Brain pericyte (primary cell): ENCODE measurements at places on chromosomes 6 and 20.

DNA sequence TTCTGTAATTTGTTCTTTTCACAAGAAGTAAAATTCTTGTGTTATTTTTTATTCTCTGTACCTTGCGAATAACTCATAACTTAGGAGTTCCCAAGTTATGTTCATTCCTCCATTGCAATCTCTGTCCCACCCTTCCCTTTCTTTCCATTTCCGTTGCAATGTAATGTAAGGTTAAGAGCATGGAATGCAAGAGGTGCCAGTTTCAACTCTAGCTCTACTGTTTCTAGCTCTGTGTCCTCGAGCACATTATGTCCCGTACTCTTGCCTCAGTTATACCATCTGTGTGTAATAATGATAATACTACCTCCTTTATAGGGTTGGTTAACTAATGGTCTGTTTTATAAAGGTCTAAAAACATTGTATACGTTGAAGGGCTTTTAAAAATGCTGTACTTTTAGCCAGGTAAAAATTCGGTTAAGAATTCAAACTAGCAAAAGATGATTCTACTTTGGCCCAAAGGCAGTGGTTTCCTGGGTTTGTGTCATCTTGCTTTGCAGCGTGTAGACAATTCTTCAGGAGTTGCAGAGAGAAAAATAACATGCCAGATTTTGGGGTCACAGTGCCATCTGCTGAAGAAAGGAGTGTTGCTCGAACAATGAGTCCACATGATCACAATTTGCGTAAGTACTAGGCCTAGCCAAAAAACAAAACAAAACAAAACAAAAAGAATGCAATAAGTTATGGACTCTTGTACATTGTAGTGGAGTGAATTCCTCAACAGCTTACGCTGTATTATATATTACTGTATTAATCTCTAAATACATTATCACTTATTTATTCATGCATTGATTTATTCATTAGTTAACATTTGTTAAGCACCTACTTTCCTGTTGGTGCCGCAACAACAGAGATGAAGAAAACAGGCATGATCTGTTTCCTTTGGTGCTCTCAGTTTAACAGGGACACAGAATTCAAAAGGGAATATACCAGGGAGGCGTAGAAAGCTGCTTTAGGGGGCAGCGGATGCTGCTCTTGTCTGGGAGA, 10.0 kb upstream of the PFDN4 start:
- DNase-seq: no peak

DNA sequence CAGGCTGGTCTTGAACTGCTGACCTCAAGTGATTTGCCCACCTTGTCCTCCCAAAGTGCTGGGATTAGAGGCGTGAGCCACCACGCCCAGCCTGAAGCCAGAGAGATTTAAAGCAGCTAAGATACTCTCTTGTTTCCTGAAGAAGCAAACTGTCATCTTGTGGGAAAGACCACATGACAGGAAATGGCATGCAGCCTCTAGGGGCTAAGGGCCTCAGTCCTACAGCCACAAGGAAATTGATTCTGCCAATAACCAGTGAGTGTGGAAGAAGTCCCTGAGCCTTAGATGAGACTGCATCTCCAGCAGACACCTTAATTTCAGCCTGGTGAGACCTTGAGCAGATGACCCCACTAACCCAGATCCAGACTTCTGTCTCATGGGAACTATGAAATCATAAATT, 40.9 kb downstream of the KIZ start:
- no peak for DNase-seq

- DNase-seq: no peak
These were observed 1.3 kb downstream of the PLCB1 start for GRCh38 chr20:8133310-8133768.

DNA sequence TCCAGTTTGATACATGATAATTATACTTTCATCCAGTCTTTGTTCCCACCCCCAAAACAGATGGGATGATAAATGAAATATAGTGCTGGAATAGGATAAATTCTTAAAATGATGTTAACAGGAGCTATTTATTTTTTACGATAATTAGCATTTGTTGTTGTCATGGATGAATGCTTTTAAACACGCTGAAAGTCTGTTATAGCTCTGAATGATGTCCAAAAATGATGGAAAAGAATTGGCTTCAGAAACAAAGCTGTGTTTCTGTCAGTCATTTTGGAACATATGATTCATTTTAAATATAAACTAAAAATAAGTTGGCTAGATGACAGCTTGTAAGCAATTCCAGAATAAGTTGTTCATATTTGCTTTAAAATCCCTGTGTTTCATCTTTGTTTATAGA, 237.4 kb downstream of the GRIK2 start:
- no peak for DNase-seq

GRCh38 chr20:13173201-13173600, 47.9 kb upstream of the ISM1 start:
- no peak for DNase-seq

DNA sequence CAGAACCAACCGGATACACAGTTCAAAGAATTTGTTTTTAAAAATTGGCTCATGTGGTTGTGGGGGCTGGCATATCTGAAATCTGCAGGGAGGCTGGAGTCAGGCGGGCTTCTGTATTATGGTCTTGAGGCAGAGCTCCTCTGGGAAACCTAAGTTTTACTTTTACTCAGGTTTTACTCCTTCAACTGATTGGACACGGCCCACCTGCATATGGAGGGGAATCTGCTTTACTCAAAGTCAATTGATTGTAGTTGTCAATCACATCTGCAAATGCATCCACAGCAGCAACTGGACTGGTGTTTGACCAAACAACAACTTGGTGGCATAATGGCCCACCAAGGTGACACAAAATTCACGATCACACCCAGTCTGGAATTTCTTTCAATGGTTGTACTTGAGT, 103.4 kb downstream of the ERMARD start:
- DNase-seq: no peak

DNA sequence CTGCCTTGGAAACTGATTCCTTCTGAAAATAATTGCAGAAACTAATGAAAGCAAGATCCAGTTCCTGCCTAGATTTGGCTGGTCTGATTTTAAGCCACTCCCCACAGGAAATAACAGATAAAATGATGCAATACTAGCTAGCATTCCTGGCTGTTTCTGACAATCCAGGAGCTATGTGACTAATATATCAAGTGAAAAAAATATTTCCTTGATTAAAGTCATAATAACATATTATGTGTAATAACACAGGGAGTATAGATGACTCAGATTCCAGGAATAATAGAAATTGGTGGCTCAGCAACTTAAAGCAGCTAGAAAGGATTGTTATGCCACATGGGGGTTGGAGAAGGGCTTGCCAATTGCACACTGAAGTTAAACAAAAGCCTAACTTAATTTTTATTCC, 182.7 kb upstream of the SALL4 start:
- DNase-seq: peak; percentile 67

DNA sequence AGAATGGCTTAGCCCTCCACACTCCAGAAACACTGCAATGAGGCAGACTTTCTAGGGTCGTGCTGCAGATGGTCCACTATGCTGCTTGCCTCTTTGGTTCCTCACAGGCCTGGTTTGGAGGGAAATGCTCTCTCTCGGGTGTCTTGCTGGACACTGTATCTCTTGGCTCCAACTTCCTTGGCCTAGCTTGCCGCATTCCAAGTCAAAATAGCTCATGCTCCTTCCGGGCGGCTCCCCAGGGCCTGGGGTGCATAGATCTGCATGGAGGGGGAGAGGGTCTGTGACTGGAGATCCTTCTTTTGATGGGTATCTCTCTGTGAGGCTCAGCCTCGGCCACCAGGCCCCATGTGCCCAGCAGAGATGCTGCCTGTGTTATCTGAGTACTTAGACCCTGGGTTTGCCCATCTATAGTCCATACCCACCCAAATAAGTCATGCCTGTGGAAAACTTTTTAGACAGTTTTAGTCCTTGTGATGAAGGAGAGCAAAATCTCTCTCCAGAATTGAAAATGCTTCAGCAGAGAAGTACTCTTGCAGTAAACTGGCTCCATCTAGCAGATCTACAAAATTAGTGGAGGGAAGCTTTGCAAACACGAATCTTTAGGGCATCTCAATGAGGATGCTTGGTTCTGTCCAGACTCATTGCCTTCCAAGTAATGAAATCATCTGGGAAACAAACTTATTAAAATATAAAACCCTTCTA, 264.1 kb upstream of the RIN2 start:
- no peak for DNase-seq

- DNase-seq: no peak
These were observed 57.0 kb upstream of the EPB41L1 start for GRCh38 chr20:36097337-36098151.

DNA sequence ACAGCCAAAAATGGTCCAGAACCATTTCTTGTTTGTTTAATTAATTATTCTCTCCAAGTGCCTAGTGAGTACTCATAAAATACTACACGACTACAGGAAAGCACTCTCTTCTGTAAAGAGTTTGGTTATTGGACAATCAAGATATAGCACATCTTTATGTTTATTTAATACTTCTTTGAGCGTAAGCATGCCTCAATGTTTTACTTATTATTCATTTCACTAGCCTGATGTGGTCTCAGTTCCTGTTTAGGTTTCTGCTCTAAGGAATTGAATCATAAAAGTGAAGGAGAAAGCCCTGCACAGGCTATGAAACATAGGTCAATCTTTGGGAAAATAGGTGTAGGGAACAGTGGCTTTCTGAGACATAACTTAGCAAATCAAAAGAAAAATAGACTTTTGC, 45.9 kb upstream of the AIG1 start:
- no peak for DNase-seq

GRCh38 chr20:51749674-51750036, 18.5 kb downstream of the ATP9A start:
- DNase-seq: no peak

- no peak for DNase-seq
These were observed 33.3 kb upstream of the AFDN start for GRCh38 chr6:167793421-167793820.

DNA sequence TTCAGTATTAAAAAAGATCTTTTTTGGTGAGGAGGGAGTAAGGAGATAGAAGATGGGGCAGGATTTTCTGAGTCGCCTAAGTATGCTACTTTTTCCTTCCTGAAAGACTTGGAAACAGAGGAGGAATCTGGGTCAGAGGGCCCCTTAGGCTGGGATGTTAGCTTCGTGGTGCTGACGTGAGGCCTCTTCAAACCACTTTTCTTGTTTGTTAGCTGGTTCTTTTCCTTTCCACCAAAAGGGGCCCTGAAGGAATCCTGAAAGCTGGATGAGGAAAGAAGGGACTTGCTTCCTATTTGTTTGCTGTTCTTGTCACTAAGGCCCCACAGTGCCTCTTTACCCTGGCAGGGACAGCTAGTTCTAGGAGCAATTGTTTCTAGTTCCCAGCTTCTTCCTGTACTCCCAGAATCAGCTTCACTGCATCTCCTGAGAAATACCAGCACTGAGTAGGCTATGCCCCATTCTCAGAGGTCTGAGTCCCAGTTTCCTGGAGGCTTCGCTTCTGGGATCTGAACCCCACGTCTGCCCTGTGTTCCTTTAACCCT, 2.2 kb upstream of the IL20RA start:
- DNase-seq: no peak

GRCh38 chr6:1995636-1996035, 249.8 kb downstream of the GMDS start:
- no peak for DNase-seq

GRCh38 chr6:90610751-90611542, 24.1 kb upstream of the MAP3K7 start:
- DNase-seq: no peak

- no peak for DNase-seq
These were observed 341.6 kb upstream of the NRSN1 start for GRCh38 chr6:23784301-23784919.

DNA sequence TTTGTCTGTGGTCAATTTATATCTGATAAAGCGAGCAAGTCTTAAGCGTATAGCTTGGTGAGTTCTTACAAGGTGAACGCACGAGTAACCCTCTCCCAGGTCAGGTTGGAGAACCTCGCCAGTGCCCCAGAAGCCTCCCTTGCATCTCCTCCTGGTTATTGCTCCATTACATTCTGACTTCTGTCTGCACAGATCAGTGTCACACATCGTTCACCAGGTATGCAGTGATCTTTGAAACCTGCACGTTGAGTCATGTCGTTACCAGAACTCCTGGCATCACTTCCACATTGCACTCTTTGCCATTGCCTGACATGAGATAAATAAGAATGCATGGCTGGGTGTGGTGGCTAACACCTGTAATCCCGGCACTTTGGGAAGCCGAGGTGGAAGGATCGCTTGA, 44.2 kb downstream of the AKAP12 start:
- no peak for DNase-seq

- DNase-seq: no peak
These were observed 1.1 kb upstream of the ULBP1 start for GRCh38 chr6:149962461-149963211.

DNA sequence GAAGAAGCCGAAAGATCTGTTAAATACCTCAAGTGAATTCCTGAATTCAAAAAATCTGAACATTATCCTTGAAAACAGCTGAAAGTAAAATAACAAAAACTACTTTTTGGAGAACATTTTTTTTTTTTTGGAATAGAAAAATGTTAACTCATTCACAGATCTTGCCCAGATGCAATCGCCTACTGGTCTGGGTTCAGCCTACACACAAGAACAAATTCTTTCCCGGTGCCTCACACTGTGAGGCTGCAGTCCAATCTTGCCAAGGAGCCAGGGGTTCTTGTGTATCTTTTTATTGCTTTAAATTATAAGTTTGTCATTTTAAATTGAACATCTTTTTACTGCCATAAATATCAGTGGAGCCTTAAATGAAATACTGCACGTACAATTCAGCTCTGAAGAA, 41.2 kb upstream of the TMEM200A start:
- no peak for DNase-seq

DNA sequence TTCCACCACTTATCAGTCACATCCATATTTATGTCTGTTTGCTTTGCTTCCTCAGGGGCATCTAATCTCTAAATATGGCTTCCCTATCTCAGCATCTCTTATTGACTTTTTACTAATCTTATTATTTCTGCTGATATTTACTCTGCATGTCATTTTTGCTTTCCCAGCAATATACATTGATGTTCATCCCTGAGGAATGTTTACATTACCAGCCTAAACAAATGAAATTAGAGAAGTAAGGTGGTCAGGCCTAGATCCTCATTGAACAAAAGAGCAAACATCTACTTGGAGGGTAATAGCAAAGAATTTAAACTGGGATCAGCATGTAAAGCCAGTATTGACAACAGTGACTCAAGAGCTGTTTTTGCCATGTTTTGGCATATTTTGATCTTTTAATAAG, 546.4 kb downstream of the MMUT start:
- no peak for DNase-seq

DNA sequence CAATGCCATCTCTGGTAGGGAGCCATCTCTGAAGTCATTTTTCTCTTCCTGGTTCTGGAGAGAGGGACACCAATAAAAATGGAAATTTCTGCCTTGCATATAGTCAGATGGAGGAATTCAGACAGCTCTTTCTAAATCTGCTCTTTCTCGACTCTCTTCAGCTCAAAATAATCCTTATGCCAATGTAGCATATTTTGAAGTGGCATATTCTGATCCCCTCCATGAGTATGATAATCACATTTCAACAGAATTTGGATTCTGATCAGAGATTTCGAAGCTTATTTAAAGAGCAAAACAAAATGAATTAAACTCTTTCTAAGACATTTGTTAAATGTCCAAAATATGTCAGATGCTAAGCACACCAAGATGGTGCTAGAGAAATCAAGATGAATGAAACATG, 267.1 kb upstream of the BTBD3 start:
- DNase-seq: no peak

- no peak for DNase-seq
These were observed 73.2 kb upstream of the JAG1 start for GRCh38 chr20:10747019-10747418.

- DNase-seq: no peak
These were observed 14.1 kb downstream of the SNX14 start for GRCh38 chr6:85579581-85579980.
